ENCODE measurements at places on chromosomes 2 and 18.

DNA sequence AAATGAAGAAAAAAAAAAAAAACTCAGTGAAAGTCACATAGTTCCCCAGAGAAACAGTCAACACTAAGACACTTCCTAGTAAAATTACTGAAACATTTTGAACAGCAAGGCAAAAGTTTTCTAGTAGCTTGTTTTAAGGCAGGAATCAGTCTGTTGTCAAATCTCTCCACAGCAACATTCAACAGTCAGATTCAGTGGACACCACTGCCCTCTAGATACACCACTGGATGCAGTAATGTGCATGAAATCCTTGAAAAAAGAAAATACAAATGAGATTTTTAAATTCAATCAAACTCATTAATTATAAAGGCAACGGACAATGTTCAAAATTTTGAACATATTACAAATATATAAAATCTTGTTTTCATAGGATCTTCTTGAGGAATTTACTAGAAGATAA lies 46.4 kb downstream of the GRB14 start:
- DNase-seq = no peak

DNA sequence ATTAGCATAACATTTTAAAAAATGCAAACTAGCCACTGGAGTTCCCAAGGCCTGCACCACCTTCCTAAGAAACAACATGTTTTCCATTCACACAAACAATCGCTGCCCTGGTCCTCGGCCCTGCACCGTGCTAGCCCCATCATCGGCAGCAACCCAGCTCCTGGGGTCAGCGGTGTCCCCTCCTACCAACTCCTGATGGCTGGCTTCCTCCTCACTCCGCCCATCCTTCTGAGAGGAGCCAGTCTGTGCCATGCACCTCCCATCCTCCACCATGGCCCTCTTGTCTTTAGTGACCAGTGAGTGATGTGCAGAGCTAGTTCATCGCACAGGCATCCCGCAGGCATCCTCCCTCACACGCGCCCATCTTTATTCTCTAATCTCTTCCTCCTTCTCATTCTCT lies 81.9 kb downstream of the LONRF2 start:
- DNase-seq = no peak

DNA sequence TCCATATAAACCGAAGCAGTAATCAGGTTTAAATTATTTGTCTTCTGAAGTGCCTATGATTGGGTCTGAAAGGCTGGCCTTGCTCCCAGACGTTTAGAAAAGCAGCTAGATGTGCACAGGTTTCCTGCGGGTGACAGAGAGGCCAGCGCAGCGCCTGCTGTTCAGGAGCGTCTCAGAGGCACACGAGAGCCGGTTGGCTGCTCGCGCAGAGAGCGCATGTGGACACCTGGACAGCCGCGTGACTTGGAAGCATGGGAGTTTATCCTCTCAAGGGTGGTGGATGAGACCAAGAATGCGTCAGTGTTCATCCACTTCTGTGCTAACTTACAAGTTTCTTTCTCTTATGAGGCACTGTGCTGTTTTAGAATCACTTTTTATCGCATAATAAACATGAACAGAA lies 303.7 kb downstream of the PTGR3 start:
- DNase-seq = no peak

- no peak for DNase-seq
Measured at GRCh38 chr2:196464311-196464710, 175.2 kb upstream of the CCDC150 start.

DNA sequence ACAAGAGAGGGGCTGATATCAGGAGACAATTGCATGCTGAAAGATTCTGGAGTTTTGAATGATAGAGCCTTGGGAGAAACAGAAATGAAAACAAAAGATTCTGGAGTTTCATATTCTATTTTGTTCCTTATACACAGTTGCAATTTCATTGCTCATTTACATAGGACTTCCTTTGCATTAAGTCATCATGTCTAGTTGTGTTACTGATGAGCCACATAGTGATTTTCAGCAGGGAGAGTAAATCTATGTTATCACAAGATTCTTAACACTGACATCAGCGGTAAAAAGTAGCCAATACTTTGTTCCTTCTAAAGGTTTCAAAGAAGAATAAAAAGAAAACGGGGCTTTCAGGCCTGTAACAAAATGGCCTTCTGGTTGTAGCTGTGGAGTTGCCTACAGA lies 7.1 kb downstream of the ADAM17 start:
- no peak for DNase-seq

DNA sequence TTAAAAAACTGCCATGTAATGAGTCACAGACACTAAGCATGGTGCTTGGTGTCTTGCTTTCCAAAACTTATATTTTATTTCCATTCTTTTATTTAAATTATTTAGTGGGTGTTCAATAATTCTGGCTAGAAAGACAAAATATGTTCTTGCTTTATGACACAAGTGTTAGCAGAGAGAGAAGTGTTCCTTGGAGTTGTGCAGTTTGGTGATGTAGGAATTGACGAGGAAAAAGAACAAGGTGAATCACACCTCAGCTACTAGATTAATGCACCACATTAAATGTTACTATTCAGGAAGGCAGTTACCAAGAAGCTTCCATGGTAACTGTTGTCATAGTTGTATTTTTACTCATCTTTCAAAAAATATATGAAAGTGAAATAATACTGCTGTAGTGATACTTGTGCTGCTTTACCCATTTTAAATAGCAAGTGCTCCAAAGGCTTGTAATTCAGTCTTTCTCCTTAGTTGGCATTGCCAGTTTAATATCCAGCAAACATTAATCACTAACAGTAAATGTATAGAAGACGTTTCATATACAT lies 28.3 kb downstream of the ADAM23 start:
- no peak for DNase-seq

DNA sequence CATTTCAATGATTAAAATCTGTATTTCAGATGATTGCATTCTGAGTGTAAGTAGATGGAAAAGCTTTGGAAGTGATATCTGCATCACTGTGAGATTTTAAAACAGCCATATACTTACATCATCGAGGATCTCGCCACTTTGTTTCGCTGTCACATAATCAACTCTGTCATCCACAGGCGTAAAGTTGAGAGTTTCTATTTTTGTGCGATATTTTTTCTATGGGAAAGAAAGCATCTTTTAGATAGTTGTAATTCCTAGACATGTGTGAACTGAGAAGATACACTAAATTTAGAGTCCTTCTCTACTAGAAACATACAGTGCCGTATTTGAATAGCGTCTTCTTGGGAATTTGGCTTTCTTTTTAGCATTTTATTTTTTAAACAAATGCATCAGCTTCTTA lies 158.8 kb downstream of the RIF1 start:
- no peak for DNase-seq

DNA sequence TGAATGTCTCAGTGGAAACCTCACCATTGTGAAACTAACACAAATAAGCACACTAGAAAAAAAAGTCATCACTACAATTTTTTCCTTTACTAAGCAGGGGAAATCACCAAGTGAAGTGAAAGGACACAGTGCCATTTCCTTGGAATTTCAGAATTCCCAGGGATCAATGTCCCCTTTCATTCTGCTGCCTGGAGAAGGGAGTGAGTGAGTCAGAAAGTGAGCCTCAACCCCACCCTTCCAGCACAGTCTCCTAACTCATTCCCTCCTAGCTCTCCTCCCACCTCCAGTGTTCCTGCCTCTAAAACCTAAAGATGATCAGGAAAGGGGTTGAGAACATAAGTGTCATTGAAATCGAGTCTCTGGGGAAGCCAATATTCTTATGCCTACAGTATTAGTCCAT lies 608.5 kb downstream of the RNF144A start:
- no peak for DNase-seq

- DNase-seq = no peak
Measured at GRCh38 chr2:23489471-23490322, 104.7 kb downstream of the KLHL29 start.

GRCh38 chr18:75157851-75158250 lies 51.1 kb downstream of the PTGR3 start:
- no peak for DNase-seq

- no peak for DNase-seq
Measured at GRCh38 chr2:150167711-150168110, 319.8 kb downstream of the RND3 start.

DNA sequence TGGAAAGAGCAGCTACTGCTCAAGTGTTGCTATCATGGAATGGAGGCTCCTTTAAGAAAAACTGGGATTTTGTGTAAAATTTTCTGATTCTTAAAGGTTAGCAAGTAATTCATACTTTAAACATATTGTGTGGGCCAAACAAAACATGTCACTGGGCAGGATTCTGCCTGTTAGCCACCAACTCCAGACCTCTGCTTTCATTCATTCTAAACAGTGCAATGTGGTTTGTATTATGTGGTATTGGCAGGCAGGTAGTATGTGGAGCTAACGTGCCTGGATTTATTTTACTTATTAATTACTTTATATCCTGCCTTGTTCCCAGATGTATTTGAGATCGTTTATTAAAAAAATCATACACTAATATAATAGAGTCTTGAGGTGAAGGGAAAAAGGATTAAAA lies 1521.3 kb upstream of the ACVR2A start:
- no peak for DNase-seq

DNA sequence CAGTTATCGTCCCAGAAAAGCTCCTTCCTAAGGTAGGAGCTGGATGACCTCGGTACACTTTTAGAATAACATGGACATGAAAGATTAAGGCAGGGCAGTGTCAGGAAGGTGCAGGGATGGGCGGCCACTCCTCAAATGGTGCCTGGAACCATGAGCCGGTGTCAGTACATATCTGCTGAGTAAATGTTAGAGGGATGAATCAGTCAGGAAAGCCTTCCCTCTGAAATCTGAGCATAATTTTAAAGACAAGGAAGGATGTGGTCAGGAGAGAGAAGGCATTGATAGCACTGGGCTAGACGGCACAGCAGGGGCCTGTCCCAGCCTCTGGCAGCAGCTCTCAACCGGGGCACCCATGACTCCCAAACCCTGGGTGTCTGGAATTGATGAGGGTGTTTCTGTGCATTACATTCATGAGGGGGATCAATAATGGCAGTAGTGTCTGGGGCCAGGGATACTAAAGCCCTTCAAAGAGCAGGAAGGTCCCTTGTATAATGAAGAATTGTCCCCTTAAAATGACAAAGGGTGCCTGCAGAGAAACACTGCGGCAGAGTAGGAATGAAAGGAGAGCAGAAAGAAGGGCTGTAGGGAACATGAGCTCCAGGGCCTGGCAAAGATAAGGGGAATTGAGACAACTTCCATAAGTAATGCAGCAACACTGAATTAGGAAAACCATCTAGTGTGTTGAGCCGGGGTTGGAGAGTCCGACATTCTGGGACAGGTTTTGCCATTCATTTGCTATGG lies 162.3 kb upstream of the REV1 start:
- no peak for DNase-seq

GRCh38 chr18:48676756-48677368 lies 138.0 kb downstream of the CTIF start:
- peak; percentile 52 for DNase-seq

GRCh38 chr2:147482916-147483669 lies 361.7 kb upstream of the ACVR2A start:
- DNase-seq = no peak

- no peak for DNase-seq
Measured at GRCh38 chr2:45316576-45317338, 294.3 kb downstream of the SRBD1 start.

DNA sequence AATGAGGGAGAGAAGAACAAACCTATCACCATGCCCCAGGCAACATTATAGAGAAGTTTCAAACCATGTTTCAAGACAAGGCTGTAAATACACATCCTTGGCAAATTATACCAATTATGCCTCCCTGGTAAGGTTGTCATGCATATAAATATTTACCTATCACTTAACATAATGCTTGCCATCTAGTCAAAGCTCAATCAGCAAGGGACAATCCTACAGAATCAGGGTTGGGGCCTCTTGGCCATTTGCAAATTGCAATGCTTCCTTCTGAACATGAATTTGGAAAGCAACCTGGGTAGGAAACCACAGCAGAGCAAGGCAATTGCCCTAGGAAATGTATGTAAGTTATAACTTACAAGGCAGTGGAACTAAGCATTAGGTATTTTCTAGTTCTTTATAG lies 907.2 kb upstream of the CDH2 start:
- DNase-seq = peak; percentile 84

- DNase-seq = no peak
Measured at GRCh38 chr2:128513961-128514283, 195.3 kb upstream of the HS6ST1 start.
